ENCODE measurements at places on chromosomes 2 and 18.

DNA sequence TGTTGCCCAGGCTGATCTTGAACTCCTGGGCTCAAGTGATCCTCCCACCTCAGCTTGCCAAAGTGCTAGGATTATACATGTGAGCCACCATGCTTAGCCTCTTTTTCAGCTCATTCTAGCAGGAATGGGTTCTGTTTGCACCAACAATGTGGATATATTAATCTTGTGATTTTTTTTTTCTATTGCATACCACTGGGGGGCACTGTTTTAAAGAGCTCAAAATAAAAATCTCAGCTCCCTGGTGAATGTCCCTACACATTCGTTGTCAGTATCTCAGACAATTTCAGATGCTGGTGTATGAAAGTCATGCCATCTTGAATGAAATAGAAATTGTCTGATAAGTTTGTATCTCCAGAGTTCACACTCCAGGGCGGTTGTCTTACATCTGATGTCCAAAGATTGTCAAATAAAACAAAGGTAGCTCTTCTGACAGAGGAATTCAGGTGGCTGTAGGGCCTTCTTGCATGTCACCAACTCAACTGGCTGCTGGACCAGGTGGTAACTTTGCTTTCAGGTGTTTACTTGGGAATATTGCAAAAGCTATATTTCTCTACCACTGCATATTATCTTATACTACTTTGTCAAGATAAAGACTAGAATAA, 3.1 kb upstream of the MATN3 start:
- DNase-seq = peak; percentile 57

DNA sequence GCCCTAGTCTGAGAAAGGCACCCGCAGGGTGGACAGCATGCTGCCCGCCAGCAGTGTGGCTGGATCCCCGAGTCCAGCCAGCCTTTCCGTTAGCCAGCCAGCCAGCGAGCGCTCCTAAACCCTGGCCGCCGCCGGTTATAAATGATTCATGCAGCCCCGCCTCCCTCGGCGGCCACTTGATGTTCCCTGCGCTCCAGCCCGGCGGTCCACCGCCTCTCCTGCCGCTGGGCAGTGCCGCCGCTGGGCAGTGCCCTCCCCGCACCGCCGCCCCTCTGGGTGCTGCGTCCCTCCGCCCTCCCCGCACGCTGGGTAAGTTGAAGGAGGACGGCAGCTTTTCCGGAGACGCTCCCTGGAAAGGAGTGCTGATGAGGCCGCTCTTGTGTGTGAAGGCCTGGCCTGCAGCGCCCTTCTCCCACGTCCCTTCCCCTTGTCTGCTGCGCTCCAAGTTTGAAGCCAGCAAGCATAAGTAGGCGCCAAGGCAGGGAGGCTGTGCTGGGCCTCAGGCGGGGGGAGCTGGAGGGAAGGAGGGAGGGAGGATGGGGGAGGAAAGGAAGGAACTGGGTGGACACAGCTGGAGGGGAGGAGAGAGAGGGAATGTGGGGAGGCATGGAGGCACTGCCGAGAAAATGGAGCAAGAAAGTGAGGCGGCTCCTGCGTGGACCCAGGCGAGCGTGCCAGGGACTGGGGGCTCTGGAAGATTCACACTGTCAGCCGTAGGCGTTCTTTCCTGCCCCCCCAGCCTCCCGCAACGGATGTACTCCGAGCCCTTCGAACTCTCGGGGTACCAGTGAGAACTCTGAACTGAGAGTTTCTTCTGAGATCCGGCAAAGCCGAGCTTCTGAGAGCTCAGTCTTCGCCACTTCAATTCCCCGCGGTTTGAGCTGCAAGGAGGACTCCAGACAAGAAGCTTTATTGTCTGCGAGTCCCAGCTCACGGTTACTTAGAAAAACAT, 131.9 kb downstream of the GLI2 start:
- DNase-seq = peak; percentile 86

GRCh38 chr2:6443061-6443823, 422.5 kb downstream of the CMPK2 start:
- DNase-seq = peak; percentile 6

- peak; percentile 87 for DNase-seq
Measured at GRCh38 chr2:238883421-238883901, 35.6 kb downstream of the TWIST2 start.

- no peak for DNase-seq
Measured at GRCh38 chr2:85582492-85582891, 1.7 kb upstream of the VAMP5 start.

GRCh38 chr2:16578081-16578480, 87.6 kb downstream of the CYRIA start:
- DNase-seq = no peak

DNA sequence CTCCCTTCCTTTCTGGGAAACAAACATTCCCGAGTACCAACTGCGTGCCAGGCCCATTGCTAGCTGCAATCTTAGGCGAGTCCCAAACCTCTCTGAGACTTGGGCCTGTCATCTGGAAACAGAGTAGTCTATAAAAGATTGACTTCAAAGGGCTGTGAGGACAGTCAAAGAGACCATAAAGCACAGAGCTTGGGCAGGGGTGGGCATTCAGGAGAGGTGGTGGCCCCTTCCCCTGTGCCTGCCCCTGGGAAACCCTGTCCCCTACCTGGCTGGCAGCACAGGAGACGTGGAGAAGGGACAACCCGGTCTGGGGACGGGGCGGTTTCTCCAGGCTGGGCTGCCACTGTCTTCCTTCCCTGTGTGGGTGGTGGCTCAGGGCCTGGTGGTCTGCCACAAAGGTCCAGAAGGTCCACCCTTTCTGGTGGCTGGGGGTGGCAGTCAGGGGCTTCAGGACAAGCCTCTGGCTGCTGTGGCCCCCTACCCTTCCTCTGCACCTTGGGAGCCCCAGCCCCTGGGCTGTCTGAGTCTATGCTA, 33.9 kb upstream of the FOSL2 start:
- DNase-seq = no peak

GRCh38 chr2:220228310-220229006, 601.0 kb downstream of the SLC4A3 start:
- DNase-seq = peak; percentile 95

- DNase-seq = peak; percentile 88
Measured at GRCh38 chr2:205858881-205859441, 176.7 kb downstream of the NRP2 start.

DNA sequence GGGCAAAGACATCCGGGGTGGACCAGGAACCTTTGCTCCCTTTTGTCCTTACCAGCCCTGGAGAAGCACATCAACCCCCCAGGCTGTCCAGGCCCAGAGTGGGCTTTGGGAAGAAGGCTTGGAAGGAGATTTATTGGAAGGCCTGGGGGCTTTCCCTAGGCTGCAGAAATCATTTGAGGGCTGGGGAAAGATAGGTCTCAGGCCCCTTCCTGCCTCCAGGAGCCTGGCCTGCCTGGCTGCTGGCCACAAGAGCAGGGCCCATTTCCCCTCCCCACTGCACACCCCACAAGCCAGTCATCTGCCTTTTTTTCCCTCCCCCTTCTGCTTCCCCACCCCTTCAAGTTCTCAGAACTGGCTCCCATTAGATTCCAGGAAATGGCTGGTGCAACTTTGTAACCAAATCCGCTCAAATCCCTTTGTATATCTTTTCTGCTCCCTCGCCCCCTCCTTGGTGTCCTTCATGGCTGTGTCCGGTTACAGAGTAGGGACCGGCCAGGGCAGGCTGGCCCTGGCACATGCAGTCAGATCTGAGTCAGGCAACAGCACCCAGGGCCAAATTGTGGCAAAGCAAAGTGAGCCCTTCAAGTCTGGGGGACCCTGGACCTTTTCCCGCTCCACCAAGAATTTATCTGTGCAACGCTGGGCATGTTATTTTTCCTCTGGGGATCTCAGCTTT, 20.8 kb upstream of the TNP1 start:
- DNase-seq = peak; percentile 27

GRCh38 chr2:172462373-172462848, 35.0 kb downstream of the ITGA6 start:
- DNase-seq = no peak

- DNase-seq = peak; percentile 97
Measured at GRCh38 chr2:19649785-19650380, 251.9 kb downstream of the TTC32 start.

DNA sequence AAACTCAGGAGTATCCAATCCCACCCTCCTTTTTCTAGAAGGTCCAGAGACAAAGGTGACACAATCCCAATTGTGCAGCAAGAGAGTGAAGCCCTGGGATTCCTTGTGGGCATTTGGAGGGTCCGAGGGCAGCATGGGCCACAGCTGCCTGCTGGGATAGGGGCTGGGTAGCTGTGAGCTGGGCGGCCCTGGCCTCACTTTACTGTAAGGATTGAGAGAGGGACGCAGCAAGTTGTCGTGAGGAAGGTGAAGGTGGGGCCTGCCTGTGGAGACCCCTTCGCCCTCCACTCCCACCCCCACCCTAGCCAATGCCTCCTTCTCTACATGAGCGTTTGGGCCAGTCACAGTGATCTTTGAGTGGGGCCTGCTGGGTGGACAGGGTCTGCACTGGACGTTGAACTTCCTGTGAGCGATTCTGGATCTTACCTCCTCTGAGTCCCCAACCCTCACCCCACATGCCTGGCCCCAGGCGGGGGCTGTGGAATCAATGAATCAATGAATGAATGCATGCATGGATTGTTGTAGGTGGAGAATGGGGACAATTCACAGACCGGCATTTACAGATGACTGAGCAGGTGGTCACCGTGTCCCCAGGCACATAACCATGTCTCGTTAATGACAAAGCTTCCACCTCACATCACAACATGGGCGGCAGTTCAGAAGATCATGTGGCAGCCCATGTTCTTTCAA, 107.2 kb downstream of the INHBB start:
- DNase-seq = no peak

DNA sequence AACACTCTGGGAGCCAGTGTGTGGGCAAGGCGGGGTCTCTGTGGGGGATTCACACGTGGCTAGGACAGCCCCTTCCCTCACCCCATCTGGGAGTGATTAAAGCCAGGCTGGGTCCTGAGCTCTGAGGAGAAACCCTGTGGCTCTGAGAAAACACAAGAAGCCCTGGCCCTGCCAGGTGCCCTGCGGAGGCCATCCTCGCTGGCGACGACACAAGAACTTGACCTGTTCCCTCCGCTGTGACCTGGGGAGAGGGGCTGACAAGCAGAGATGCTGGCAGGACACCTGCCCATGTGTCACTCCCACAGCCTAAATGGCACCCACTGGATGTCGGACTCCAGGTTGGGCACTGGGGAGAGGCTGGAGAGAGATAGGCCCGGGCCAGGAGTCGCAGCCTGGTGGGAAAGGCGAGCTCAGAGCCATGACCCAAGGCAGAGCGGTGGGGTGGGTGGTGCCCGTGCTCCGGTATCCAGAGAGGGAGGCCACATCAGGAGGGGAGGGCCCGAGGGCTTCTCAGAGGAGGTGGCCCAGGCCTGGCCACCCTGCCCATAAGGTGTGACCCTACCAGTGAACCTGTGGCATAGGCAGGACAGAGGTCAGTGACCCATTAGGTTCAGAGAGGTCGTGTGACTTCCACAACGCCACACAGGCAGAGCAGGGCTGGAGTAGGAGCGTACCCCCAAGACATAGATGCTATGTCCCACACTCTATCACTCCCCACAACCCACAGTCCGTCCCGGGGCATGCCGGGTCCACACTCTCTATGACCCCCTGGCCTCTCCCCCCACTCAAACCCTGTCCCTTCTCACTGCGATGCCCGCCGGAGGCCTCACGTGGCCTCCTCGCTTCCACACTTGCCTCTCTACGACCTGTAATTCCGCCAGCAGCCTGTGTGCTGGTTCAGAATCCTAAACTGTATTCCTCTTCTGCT, 59.4 kb upstream of the HPCAL1 start:
- DNase-seq = no peak

DNA sequence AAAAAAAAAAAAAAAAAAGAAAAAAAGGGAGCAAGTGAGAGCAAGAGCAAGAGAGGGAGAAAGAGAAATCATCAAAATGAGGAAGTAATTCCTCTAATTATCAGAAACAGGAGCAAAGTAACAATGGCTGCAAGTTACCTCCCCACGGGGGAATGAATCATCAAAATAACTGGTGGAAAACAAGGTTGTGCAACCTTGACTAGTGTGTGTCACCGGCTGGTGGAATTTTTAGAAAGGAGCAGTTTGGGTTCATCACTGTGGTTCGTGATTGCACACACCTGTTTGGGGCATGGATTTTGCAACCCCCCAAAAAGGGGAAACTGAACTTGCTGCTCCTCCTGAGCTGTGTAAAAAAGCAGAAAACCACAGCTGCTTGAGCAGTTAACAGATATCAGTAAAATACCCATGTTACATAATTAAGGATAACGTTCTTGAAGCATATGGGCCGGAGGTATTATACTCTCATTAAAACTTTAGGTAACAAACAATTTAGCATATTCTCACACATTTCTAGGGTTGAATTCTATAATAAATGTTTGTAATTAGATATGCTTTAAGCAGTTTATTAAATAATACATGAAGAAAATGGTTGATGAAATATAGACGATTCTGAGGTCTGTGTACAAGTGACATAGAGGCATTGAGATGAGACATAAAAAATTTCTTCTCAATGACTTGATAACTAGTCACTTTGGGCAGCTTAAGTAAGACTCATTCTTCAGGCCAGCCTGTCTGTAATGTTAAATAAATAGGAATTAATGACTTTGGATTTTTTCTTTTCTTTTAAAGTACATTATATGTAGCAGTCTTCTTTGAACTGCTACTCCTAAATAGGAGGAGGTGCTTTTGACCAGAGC, 184.2 kb upstream of the ZEB2 start:
- peak; percentile 36 for DNase-seq

DNA sequence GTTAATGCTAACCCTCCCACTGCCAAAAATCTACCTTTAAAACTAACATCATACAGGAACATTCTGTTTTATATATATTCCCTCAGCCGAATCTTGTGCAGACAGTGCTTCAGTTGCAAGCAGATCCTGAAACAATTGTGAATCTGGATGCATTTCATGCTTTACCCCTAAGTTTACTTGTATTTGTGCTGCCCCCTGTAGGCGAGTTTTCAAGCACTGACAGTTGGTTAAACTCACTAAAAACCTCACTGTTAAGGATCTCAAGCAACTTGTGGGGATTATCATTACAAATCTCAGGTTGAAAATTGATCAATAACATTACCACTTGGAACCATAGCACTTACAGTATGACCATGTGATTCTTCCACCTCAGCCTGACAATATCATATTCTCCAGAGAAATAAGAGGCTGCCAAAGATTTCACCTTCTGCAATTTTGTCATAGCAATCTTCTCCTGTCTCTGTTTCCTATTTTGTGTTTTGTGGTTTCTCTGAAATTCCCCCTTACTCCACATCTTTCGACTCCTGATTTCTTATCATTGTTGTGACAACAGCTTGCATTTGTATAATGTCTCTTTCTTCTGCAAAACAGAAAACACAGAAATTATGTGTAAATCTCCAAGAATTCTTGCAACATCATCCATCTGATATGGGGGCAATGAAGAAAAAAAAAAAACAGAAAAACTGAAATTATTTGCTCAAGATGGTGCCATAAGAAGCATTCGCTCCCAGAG, 354.6 kb upstream of the SETBP1 start:
- peak; percentile 63 for DNase-seq

GRCh38 chr2:37324536-37324785, 172 bp downstream of the PRKD3 start:
- DNase-seq = no peak

DNA sequence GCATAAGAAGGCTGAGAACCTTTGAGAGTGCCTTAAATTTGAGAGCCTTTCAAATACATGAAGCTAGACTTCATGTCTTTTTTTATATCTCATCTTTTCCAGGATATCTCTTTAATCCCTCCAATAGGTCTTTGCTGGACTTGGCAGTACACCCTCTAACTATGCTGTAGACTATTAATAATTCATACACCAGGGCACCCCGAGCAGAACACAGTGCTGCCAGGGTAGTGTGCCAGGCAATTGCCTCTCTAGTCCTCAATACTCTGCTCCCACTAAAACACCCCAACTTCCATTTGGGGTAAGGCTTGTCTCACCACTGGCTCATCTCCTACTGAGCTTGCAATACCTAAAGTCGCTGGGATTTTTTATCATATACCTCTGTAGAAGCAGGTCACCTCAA, 80.8 kb downstream of the VIT start:
- DNase-seq = no peak

- DNase-seq = no peak
Measured at GRCh38 chr2:62056341-62056740, 139.6 kb upstream of the B3GNT2 start.
